ENCODE measurements at places on chromosomes 2 and 18. TPM values are rescaled to one million over a fixed set of nuclear protein-coding genes. Genes with fewer than 3 reads are reported as not detected.

The NEUROD1 gene
- total RNA-seq, result not detected

- no peaks in the 10 kb centered on the region for H3K36me3 ChIP-seq
- peak overlapping the region; percentile 61 for H3K4me3 ChIP-seq
- H3K27ac ChIP-seq, result peak overlapping the region; percentile 74
- H3K4me1 ChIP-seq, result no peaks in the 10 kb centered on the region
- H3K27me3 ChIP-seq, result peaks cover 13% of the 10 kb centered on the region
Observed at GRCh38 chr2:172172513-172173173, 69.9 kb upstream of the DLX2 start.

DNA sequence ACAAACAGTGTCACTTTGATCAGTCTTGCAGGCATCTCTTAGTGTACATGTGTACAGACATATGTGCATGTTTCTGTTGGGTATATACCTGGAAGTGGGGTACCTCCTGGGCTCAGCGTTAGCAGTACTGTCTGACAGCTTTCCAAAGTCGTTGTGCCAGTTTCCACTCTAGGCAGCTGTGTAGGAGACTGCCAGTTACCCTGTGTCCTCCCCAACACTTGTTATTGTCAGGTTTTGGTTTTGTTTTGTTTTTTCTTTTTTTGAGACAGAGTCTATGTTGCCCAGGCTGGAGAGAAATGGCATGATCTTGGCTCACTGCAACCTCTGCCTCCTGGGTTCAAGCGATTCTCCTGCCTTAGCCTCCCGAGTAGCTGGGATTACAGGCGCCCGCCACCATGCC is 6.2 kb downstream of the FKBP1B start:
- H3K36me3 ChIP-seq, result no peaks in the 10 kb centered on the region
- no peak overlapping the region for H3K27ac ChIP-seq
- no peak for DNase-seq

The LRRC30 gene
- total RNA-seq, result not detected

GRCh38 chr2:2851806-2852777 is 521.0 kb upstream of the MYT1L start:
- no peaks in the 10 kb centered on the region for H3K4me1 ChIP-seq
- no peak overlapping the region for H3K4me3 ChIP-seq
- H3K27me3 ChIP-seq, result no peaks in the 10 kb centered on the region
- no peaks in the 10 kb centered on the region for H3K36me3 ChIP-seq
- no peak overlapping the region for H3K27ac ChIP-seq

Data from transverse colon (tissue), 4 donors.